Central memory CD8-positive, alpha-beta T cell (primary cell): ENCODE measurements at places on chromosomes 4 and X.

DNA sequence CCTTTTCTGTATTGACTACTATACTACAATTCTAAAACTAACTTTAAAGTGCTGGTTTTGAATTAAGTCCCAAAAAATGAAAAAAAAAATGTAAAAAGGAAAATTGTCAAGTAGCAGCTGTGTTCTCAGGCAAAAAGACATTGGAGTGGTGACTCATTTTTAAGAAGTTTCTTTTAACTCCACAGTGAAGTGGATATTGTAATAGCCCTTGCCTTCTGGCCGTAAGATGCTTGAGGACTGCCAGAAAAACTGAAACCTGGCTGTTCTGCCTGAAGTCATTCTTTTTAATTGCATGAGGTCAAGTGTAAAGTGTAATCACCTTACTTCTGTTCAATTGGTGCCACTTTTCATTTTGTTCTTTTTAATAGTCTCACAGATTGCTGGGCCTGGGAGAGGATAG lies 28.9 kb downstream of the SPANXD start:
- no peak overlapping the region for H3K27ac ChIP-seq
- H3K36me3 ChIP-seq, result no peaks in the 10 kb centered on the region
- no peaks in the 10 kb centered on the region for H3K4me1 ChIP-seq

DNA sequence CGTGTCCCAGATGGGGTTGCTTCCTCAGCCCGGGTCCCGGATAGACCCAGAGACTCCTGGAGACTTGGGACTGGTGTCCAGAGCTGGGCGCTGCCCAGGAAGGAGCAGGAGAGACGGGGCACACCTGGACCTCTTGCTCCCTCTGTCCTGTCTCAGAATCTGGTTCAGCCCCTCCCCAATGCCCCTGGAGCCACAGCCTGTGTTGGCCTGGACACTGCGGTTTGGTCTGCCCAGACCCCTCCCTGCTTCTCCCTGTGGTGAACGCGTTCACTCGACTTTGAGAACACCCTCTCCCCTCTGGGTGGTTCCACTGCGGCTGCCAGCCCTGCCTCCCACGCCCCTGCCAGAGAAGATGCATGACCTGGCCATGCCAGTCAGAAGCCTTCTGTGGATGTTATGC lies 111.1 kb downstream of the HMX1 start:
- H3K36me3 ChIP-seq, result no peaks in the 10 kb centered on the region
- no peaks in the 10 kb centered on the region for H3K27me3 ChIP-seq
- H3K4me1 ChIP-seq, result no peaks in the 10 kb centered on the region
- no peak overlapping the region for H3K4me3 ChIP-seq
- DNase-seq, result no peak

DNA sequence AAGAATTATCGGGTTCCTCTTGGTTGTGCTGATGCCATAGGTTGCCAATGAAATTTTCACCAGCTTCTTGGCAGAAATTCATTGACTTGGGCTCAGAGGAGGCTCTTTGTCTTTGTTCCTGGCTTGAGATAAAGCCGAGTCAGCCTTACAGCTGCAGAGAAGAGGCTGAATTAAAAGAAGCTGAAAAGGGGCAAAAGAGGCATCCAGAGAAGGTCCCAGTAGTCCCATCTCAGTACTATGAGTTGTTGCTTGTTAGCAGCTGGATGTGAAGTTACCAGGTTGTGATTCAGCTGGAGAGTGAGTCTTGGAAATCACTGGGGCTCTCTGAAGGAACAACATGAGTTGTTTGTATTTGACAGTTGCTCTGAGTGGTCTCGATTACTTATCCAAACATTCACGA lies 59.7 kb downstream of the SMAD1 start:
- no peak overlapping the region for H3K4me3 ChIP-seq
- no peak for DNase-seq
- H3K4me1 ChIP-seq, result no peaks in the 10 kb centered on the region
- no peak overlapping the region for H3K27ac ChIP-seq
- H3K27me3 ChIP-seq, result peaks cover 9% of the 10 kb centered on the region

GRCh38 chr4:6287017-6287788 lies 17.6 kb downstream of the WFS1 start:
- no peaks in the 10 kb centered on the region for H3K27me3 ChIP-seq
- peaks cover 4% of the 10 kb centered on the region for H3K36me3 ChIP-seq
- no peak overlapping the region for H3K4me3 ChIP-seq
- H3K4me1 ChIP-seq, result no peaks in the 10 kb centered on the region
- H3K27ac ChIP-seq, result no peak overlapping the region

DNA sequence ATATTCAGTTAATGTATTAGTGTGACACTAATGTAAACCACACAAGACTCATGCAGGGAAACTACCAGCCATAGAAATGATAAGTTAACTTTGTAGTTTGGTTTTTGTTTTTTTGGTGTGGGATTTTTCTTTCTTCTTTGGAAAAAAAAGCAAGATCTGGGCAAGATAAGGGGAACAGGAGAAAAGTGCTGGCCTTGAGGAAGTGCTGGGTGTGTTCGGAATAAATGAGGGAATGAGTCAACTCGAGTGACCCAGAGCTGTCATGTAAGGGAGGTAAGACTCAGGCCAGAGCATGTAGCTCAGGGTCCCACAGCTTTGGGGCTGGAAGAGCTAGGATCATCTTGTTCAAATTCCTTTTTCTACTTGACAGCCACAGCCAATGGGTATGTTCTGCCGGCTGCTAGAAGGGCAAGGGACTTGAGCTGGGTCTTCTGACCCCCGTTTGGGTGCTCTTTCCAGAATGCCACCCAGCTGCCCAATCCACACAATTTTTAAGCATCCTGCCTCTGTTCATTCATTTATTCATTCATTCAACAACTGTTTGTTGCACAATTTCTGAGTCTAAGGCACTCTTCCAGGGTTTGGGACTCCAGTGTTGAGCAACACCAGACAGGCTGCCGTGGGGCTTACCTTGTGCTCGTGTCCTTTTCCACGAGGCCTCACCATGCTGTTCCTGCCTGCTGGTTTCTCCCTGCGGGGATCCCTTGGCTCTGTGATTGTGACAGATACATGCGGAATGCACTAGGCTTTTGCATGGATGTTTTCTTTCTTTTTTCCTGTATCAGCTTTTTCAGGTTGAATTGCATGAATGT lies 54.5 kb downstream of the CLDN34 start:
- H3K4me3 ChIP-seq, result no peak overlapping the region
- H3K27ac ChIP-seq, result no peak overlapping the region
- DNase-seq, result no peak
- no peaks in the 10 kb centered on the region for H3K27me3 ChIP-seq
- peaks cover 5% of the 10 kb centered on the region for H3K4me1 ChIP-seq

DNA sequence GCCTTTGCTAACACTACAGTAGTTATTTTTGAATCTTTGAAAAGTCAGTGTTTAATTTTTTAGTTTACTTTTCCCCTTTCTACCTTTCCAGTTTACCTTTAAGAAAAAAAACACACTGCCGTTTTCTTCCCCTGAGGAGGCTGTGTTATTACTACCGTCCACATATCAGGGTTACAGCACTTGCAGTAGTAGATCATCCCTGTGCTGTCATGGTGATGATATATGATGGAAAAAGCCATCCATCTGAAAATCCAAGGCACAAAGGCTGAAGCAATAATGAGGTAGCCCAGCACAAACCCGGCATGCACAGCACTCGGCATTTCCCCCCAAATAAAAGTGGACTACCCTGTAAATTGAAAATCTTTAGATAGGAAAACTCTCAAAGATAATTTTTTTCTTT lies 258.7 kb downstream of the CXXC4 start:
- no peak for DNase-seq
- no peaks in the 10 kb centered on the region for H3K4me1 ChIP-seq
- H3K36me3 ChIP-seq, result peaks cover 2% of the 10 kb centered on the region
- H3K27ac ChIP-seq, result no peak overlapping the region

DNA sequence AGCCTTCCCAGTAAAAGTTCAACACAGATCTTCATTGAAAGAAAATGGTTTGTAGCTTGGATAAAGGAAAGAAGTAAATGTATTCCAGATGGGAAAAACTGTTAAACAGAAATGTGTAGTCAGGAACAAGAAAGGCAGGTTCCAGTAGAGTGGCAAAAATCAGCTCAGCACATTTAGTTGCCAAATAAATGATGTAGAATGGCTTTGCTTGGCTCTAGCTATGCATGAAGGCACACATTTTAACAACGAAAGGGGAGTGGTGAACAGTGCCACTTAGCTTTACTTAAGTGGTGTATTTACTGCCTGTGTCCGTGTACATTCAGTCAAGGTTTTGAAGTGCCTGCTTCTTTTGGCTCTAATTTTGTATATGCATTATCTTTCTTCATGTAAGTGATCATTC lies 644.5 kb upstream of the ATOH1 start:
- no peak overlapping the region for H3K27ac ChIP-seq
- H3K4me1 ChIP-seq, result no peaks in the 10 kb centered on the region
- no peaks in the 10 kb centered on the region for H3K36me3 ChIP-seq
- no peaks in the 10 kb centered on the region for H3K27me3 ChIP-seq
- no peak for DNase-seq
- no peak overlapping the region for H3K4me3 ChIP-seq

- no peak overlapping the region for H3K27ac ChIP-seq
- H3K27me3 ChIP-seq, result peaks cover 15% of the 10 kb centered on the region
- DNase-seq, result no peak
- no peaks in the 10 kb centered on the region for H3K4me1 ChIP-seq
Measured at GRCh38 chr4:17082186-17082585, 183.7 kb upstream of the LDB2 start.
